ENCODE measurements at places on chromosomes 5 and 9.

DNA sequence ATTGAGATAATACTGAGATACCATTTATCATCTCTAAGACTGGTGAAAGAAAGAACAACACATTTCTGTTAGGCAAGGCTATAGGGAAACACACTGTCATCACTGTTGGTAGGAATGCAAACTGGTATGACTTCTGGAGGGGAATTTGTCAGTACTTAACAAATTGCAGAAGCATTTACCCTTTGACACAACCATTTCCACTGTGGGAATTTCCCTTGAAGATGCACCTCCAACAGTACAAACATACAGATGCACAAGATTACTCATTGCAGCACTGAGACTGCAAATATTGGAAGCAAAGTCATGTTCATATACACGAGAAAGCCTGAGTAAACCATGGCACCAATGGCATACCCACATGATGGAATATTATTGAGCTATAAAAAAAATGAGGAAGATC lies 17.6 kb downstream of the GM2A start:
- DNase-seq: no peak

DNA sequence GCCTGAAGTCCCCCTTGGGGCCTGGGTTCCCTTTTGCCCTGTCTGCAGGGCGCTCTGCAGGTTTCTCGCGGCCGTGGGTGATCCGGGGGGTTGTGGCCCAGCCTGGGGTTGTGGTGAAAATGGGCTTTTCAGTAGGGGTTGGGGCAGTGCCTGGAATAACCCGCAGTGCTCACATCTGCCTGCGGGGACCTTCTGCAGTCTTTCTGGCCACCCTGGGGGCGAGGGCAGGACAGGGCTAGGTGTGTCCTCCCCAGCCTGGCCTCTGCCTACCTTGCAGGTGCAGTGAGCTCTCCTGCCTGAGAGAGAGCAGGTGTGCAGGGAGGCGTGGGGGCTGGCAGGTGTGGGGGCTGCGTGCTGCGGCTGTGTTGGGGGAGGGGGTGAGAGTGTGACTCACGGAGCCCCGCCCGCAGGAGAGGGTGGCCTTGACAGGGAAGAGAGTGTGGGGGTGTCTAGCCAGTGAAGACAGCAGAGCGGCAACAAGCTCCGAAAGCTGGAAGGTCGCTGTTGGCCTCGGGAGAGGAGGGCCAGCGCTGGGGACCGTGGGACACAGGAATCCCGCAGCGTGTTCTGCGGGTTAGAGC lies 131.4 kb downstream of the MRPL36 start:
- peak; percentile 53 for DNase-seq

GRCh38 chr5:118933703-118934102 lies 54.6 kb downstream of the DTWD2 start:
- DNase-seq: no peak

DNA sequence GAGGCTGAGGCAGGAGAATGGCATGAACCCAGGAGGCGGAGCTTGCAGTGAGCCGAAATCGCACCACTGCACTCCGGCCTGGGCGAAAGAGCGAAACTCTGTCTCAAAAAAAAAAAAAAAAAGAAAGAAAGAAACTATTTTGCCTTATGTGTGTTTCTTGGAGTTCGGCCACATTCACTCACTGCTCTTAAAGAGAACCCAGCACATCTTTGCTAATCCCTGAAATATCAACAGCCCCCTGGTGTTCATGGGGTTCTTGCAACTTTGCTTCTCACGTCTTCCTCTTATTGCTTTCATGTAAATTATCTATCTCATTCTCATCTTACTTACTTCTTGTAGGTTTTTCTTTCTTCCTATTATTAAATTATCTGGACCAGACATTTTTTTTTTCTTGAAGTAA lies 126.3 kb upstream of the ASTN2 start:
- no peak for DNase-seq

GRCh38 chr5:151345808-151346478 lies 1.4 kb downstream of the SLC36A2 start:
- DNase-seq: no peak

DNA sequence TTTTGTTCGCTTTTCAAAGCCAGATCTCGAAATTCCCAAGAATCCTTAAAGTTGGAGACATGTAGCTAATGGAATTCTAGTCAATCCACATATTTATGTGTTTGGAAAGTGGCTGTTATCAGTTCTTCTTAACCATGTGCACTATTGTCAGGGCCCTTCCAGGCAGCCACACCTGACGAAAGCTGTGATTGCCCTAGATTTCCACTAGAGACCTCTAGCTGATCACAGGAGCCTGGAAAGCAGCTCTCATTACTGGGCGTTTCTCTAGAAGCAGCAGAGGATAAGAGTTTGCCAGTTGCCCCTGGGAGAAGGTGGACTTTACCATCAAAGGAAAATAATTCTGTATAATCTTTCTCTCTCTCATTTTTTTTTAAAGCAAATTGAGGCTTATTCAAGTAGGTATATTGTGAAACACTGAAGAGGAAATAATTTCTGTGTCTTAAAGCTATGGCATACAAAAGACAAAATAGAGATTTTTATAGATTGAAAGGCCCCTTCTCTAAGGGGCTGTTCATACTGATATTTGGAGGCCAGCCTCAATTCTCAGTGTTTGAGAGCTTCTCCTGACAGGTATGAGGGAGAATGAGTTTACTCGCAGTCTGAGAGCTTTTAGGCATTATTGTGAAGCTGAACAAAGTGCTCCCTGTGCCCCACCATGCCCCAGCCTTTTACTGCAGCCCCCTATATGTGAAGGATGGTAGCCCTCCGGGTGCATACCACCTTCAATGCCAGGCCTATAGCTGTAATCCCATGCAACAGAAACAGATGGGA lies 405.4 kb upstream of the ACTBL2 start:
- DNase-seq: peak; percentile 35

DNA sequence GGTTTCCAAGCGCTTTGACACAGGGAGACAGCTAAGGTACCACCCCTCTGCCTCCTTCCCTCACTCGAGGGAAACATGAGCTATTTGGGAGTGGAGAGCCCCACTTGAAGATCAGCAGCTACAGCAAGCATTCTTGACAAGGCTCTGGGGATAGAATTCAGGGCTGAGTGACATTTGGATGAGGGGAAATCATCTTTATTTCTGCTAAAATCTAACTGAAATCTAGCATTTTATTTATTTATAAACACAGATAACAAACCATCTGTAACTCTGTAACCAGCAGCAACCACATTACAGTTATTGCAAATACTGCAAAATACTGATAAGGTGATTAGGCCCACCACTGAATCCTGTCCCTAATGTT lies 22.4 kb downstream of the RNF130 start:
- no peak for DNase-seq

- peak; percentile 73 for DNase-seq
Measured at GRCh38 chr9:128552744-128553440, 505 bp downstream of the SPTAN1 start.

- DNase-seq: no peak
Measured at GRCh38 chr9:90956026-90956810, 154.6 kb downstream of the SYK start.

DNA sequence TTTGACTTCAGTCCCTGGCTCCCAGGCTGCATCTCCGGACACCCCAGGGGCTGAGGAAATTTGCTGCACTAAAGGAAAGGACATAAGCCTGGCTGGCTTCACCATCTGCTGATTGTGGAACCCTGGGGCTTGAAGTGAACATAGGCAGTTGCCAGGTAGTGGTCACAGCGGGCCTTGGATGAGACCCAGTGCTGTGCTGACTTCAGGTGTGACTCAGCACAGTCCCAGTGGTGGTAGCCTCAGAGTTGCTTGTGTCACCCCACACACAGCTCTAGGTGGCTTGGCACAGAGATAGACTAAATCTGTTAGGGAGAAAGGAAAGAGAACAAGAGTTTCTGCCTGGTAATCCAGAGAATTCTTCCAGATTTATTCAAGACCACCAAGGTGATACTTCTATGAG lies 36.1 kb upstream of the RUSC2 start:
- no peak for DNase-seq

GRCh38 chr9:14532456-14533115 lies 160.6 kb downstream of the ZDHHC21 start:
- no peak for DNase-seq

DNA sequence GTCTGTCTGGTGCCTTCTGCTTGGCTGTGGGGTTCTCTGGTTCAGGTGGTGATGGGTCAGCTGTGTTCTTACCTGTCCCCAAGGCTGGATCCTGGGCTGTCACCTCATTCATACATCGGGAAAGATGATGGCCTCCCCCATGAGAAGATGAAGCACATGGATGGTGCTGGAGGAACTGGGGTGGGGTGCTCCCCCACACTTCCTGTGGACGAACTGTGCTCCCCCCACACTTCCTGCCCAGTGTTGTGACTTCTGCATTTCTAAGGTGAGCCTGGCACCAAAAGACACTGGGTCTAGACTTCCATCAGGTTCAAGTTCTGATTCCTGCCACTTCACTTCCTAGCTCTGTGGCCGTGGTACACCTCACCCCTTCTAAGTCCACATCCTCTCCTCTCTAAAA lies 4.3 kb upstream of the SURF6 start:
- DNase-seq: no peak

- DNase-seq: no peak
Measured at GRCh38 chr9:3692606-3693005, 166.8 kb upstream of the RFX3 start.

DNA sequence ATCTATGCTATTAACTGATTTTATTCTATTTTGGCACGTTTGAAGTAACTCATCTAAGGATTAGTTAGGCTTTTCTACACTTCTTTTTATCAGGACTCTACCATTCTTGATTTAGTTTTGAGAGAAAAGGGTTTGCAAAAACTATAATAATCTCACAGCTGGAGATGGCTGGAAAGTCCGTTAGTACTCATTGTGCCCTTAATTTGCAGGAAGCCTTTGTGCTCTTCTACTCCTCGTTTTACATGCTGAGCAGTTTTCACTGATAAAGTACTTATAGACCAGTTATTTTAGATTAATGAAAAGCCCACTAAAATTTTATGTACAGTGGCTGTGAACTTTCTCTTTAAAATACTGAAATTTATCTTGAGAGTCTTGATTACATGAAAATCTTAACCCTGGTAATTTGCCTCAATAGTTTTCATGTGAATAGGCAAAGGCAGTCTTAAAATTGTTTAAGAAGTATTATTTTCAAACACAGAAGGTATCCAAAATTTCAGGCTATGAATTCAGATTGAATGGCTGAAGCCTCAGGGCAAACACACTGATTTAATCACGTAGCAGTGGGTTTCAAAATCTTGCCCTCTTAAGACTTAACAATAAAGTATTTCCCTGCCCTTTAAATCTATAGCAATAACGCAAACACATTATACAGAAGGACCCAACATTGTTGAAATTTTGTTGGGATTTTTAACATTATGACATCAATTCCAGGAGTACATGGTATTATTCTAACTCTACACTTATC lies 18.6 kb downstream of the MLLT3 start:
- DNase-seq: no peak

DNA sequence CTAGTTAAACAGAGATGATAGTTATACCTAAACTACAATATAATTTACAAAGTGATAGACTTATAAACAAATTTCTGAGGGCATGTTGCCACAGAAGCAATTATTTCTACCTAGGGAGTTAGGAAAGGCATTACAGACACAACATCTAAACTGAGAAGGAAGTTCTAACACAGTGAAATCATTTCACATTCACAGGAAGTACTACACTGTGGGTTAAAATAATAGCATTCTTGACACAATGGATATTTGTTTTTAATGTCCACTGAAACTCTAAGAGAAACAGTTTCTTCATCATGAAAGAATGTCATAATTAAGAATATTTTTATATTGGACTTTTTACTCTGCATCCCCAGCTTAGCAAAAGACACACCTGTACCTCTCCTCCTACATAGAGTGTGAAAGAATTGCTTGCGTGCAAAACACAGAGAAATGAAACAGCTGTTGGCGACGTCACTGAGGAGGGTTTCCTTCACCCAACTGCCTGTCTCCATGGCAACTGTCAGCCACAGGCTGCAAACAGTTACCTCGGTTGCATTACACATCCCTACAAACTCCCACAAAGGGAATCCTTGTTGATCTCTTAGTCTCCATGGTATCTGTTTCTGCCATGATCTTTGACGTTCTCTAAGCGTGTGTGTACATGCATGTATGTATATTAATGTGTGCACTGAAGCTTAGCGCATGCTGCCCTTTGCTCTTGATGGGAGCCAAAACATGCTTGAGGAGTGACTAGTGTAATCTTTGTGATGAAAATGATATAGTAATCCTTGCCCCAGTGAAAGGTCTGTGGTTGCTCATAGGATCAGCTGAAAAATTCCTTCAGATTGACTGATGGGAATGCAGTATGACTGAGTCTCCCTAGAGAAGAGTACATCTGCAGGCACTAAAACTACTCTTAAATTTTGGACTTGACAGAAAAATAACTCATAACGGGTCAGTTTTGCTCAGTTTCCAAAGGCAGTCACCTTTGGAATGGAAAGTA lies 168.5 kb downstream of the ACTL7B start:
- no peak for DNase-seq

DNA sequence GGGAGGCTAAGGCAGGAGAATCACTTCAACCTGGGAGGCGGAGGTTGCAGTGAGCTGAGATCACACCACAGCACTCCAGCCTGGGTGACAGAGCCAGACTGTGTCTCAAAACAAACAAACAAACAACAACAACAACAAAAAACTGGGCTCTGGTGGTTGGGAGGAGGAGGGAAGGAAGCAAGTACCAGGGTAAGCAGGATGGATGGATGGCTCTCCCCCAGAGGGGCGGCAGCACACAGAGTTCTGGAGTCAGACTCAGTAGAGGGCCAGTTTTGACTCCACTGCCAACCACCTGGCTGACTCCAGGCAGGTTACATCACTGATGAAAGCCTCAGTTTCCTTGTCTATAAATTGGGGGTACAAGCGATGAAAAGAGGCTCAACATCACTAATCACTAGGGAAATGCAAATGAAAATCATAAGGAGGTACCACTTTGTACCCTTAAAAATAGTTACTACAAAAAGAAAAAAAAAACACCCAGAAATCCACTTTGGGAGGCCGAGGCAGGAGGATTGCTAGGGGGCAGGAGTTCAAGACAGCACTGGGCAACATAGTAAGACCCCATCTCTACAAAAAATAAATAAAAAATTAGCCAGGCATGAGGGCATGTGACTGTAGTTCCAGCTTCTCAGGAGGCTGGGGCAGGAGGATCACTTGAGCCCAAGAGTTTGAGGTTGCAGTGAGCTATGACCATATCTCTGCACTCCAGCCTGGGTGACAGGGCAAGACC lies 3.2 kb downstream of the SLC22A4 start:
- DNase-seq: no peak

Measured in WTC11 (cell line).